IPS DF 6.9 (cell line): ENCODE measurements at places on chromosomes 7 and 10.

GRCh38 chr10:517241-517830 lies 172.1 kb downstream of the DIP2C start:
- H3K27me3 ChIP-seq: no peaks in the 10 kb centered on the region
- H3K27ac ChIP-seq: no peak overlapping the region
- DNase-seq: no peak
- no peak overlapping the region for H3K4me3 ChIP-seq
- H3K4me1 ChIP-seq: no peaks in the 10 kb centered on the region

DNA sequence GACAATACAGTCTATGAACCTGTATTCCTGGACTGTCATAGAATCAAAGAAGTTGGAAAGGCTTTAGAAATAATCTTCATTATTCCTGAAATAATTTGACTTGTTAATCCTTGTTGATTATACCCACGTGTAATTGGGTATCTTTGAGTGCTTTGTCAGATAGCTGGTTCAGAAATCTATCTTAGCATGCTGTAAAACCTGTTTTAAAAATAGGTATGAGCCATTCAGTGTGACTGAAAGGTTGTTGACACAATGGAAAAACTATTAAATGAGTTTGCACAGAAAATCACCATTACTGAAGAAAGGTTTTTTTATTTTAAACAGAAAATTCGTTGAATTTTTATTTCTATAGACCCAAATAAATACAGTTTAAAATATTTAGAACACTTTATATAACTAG lies 38.7 kb downstream of the PHTF2 start:
- H3K27ac ChIP-seq: no peak overlapping the region
- DNase-seq: no peak
- H3K27me3 ChIP-seq: no peaks in the 10 kb centered on the region
- no peaks in the 10 kb centered on the region for H3K4me1 ChIP-seq
- H3K36me3 ChIP-seq: no peaks in the 10 kb centered on the region

DNA sequence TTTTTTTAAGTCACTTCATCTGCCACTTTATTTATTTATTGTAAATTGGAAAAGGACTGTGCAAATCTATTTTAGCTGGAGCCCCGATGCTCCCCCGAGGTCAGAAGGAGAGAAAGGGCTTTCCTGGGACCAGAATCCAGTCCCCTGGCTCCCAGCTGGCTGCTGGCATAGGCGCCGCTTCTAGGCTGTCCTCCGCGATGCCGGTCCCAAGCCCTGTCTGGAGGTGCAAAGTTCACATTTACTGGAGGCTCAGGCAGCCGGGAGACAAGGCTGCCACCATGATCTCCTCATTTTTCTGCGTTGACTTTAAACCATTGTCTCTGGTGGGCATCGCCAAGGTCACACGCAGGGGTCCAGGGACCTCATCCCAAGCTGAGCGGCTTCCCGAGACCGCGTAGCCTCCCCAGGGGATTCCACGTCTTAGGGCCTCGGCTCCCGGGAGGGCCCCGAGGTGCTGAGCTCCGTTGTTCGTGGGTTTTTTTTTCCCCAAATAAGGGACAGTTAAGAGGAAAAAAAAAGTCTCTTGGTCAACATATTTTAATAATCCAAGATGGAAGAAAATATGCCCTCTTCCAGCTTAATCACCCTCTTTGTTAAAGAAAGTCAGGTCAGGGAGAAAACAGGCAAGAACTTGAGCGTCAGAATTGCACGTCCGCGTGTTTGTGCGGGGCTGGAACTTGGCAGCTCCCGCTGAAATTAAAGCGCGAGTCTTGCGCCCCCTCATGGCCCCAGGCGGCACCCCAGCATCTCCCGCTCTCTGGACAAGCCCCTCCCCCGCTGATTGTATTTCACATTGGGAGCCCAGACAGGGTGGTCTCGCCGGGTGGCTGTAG lies 11.9 kb downstream of the RGR start:
- no peaks in the 10 kb centered on the region for H3K36me3 ChIP-seq
- no peak overlapping the region for H3K27ac ChIP-seq
- H3K4me3 ChIP-seq: no peak overlapping the region
- DNase-seq: peak; percentile 52
- no peaks in the 10 kb centered on the region for H3K27me3 ChIP-seq
- H3K4me1 ChIP-seq: no peaks in the 10 kb centered on the region

DNA sequence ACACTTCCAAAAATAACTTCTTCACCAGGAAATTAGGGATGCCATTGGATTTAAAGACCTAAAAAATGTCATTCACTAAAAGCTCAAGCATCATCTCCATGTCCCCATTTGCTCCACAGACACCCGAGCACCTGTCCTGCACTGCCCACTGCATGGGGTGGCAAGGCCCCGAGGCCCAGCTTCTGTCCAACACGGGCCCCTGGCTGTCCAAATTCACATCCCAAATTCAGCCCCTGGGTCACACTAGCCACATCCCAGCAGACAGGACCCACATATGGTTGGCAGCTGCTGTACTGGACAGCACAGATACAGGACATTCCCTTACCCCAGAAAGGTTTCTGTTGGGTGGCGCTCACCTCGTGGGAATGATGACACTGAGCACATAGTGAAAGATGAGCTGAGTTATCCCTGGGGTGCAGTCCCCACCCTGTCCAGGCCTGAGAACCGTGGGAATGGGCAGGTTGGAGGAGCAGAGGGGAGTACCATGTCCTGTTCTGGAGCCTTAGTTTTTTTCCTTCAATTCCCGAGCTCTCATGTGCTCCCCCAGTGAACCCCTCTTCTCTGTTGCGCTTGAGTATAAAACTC lies 55.3 kb downstream of the CSGALNACT2 start:
- no peak overlapping the region for H3K27ac ChIP-seq
- DNase-seq: no peak
- H3K4me3 ChIP-seq: no peak overlapping the region
- no peaks in the 10 kb centered on the region for H3K27me3 ChIP-seq

- H3K4me3 ChIP-seq: no peak overlapping the region
- no peak for DNase-seq
- H3K4me1 ChIP-seq: peaks cover 2% of the 10 kb centered on the region; the same call in 1 of the 2 replicates
- no peaks in the 10 kb centered on the region for H3K27me3 ChIP-seq
- no peaks in the 10 kb centered on the region; the same call in 1 of the 2 replicates for H3K36me3 ChIP-seq
Observed at GRCh38 chr10:110285501-110285900, 19.2 kb downstream of the SMNDC1 start.

GRCh38 chr7:70696201-70696754 lies 435.7 kb upstream of the GALNT17 start:
- peaks cover 5% of the 10 kb centered on the region for H3K27me3 ChIP-seq
- H3K4me3 ChIP-seq: peak overlapping the region; percentile 99; the same call in 1 of the 2 replicates
- H3K27ac ChIP-seq: no peak overlapping the region
- no peak for DNase-seq
- peaks cover 12% of the 10 kb centered on the region for H3K4me1 ChIP-seq
- peaks cover 3% of the 10 kb centered on the region; the same call in 1 of the 2 replicates for H3K36me3 ChIP-seq
